ENCODE measurements at places on chromosomes 11 and 22. TPM values are rescaled to one million over a fixed set of nuclear protein-coding genes. Genes with fewer than 3 reads are reported as not detected.

Gene TRPC6
- 2.6 TPM for total RNA-seq

Gene WBP2NL
- 2.9 TPM for total RNA-seq

Gene ARAP1
- total RNA-seq, result 166 TPM

Gene RIMBP3B
- total RNA-seq, result not detected

Gene APOL2
- 62.8 TPM for total RNA-seq

Gene RAB1B
- total RNA-seq, result 102 TPM

Gene FADS2
- 89.7 TPM for total RNA-seq

Gene ARHGAP42
- total RNA-seq, result 13.8 TPM

Gene TMEM191B
- not detected for total RNA-seq

Gene CDC45
- 0.68 TPM for total RNA-seq

Gene SLC15A3
- total RNA-seq, result 35.4 TPM

Gene GPHA2
- total RNA-seq, result not detected

Gene CARNS1
- total RNA-seq, result 9.3 TPM

Gene BTG4
- not detected for total RNA-seq

Gene SPDYC
- total RNA-seq, result not detected

Measured in aorta (tissue), 5 donors.